Right lobe of liver (tissue), 6 donors: ENCODE measurements at places on chromosomes 16 and 17. TPM values are rescaled to one million over a fixed set of nuclear protein-coding genes. Genes with fewer than 3 reads are reported as not detected.
A peak's percentile ranks its signal among the peaks of the same experiment; 100 is the strongest.

GRCh38 chr16:10791048-10791447 is 27.5 kb downstream of the TVP23A start:
- no peaks in the 10 kb centered on the region for H3K27me3 ChIP-seq
- no peaks in the 10 kb centered on the region for H3K4me1 ChIP-seq
- no peak for DNase-seq
- no peak overlapping the region for H3K27ac ChIP-seq
- no peak overlapping the region for H3K4me3 ChIP-seq

GRCh38 chr17:82385559-82386254 is 14.1 kb downstream of the UTS2R start:
- peaks cover 19% of the 10 kb centered on the region for H3K4me1 ChIP-seq
- no peak overlapping the region for H3K4me3 ChIP-seq
- no peak overlapping the region for H3K27ac ChIP-seq
- H3K36me3 ChIP-seq = no peaks in the 10 kb centered on the region
- peak; percentile 54 for DNase-seq

GRCh38 chr17:40307001-40307730 is 1.8 kb upstream of the RARA start:
- H3K4me3 ChIP-seq = no peak overlapping the region
- H3K27ac ChIP-seq = peak overlapping the region; percentile 35
- no peaks in the 10 kb centered on the region for H3K27me3 ChIP-seq
- no peaks in the 10 kb centered on the region for H3K4me1 ChIP-seq

GRCh38 chr17:1019451-1019850 is 22.5 kb downstream of the TIMM22 start:
- H3K4me3 ChIP-seq = no peak overlapping the region
- no peaks in the 10 kb centered on the region for H3K27me3 ChIP-seq
- no peaks in the 10 kb centered on the region for H3K4me1 ChIP-seq
- no peak for DNase-seq
- no peak overlapping the region for H3K27ac ChIP-seq

GRCh38 chr16:50251375-50252081 is 14.8 kb upstream of the ADCY7 start:
- no peaks in the 10 kb centered on the region for H3K36me3 ChIP-seq
- no peaks in the 10 kb centered on the region for H3K4me1 ChIP-seq
- H3K4me3 ChIP-seq = no peak overlapping the region
- DNase-seq = no peak
- no peak overlapping the region for H3K27ac ChIP-seq

GRCh38 chr17:37744633-37744927 is 279 bp downstream of the HNF1B start:
- H3K4me3 ChIP-seq = peak overlapping the region; percentile 61
- H3K27ac ChIP-seq = peak overlapping the region; percentile 91
- H3K4me1 ChIP-seq = no peaks in the 10 kb centered on the region
- H3K36me3 ChIP-seq = no peaks in the 10 kb centered on the region
- DNase-seq = no peak
- no peaks in the 10 kb centered on the region for H3K27me3 ChIP-seq

DNA sequence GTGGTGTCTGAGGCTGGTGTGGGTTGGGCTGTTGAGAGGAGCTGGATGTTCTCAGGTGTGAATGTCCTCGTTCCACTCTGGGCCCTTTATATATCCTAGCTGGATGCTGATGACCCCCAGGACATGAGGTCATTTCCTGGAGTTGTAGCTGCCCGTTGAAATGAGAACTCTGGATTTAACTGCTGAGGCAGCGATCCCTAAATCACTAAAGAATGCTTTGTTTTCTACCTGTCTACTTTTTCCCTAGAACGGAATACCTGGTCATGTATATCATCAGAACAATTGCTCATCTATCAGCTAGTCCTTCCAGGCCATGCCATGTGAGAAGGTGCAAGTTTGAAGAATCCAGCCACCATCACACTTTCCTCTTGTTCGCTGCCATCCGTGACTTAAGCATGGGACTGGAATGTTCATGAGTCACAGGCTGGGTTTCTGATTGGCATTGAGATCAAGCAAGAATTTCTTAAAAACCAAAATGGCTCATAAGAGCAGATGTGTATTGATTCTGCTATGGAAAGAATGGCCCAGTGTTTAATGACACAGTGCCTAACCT is at the start of gene KRTAP2-3:
Gene KRTAP2-3 (minus strand): TSS at position 63 of the 553 bp plus-strand sequence. CDS start 64 bp downstream, outside the sequence.
- no peak for DNase-seq
- H3K27ac ChIP-seq = no peak within 1 kb of the TSS
- H3K4me3 ChIP-seq = no peak within 1 kb of the TSS
- H3K36me3 ChIP-seq = no peaks in the 10 kb centered on the region
- no peaks in the 10 kb centered on the region for H3K27me3 ChIP-seq
- no peaks in the 10 kb centered on the region for H3K4me1 ChIP-seq

GRCh38 chr16:89658221-89658879 is 714 bp downstream of the SPATA33 start:
- H3K36me3 ChIP-seq = no peaks in the 10 kb centered on the region
- peak overlapping the region; percentile 98 for H3K4me3 ChIP-seq
- peak overlapping the region; percentile 63 for H3K27ac ChIP-seq
- H3K4me1 ChIP-seq = no peaks in the 10 kb centered on the region
- H3K27me3 ChIP-seq = no peaks in the 10 kb centered on the region
- peak; percentile 57 for DNase-seq

DNA sequence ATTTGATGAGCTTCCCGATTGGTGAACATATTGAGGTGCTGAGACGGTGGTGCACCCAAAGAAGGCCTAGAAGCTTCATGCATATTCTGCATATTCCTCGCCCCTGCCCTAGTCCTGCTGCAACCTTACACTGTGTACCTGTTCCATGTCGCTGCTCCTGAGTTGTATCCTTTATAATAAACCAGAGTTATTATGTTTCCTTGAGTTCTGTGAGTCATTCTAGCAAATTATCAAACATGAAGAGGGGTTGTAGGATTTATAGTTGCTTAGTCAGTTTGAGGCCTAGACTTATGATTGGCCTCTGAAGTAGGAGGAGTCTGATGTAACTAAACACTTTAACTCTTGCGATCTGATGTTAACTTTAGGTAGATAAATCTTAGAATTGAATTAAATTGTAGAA is 436.8 kb downstream of the CA10 start:
- H3K4me3 ChIP-seq = no peak overlapping the region
- H3K27me3 ChIP-seq = no peaks in the 10 kb centered on the region
- no peak overlapping the region for H3K27ac ChIP-seq
- no peaks in the 10 kb centered on the region for H3K36me3 ChIP-seq
- DNase-seq = no peak

- no peaks in the 10 kb centered on the region for H3K4me1 ChIP-seq
- no peaks in the 10 kb centered on the region for H3K36me3 ChIP-seq
- no peak for DNase-seq
- no peak overlapping the region for H3K4me3 ChIP-seq
- no peaks in the 10 kb centered on the region for H3K27me3 ChIP-seq
Measured at GRCh38 chr17:18076936-18077335, 10.8 kb upstream of the DRG2 start.

- no peak overlapping the region for H3K4me3 ChIP-seq
- no peak overlapping the region for H3K27ac ChIP-seq
- peaks cover 6% of the 10 kb centered on the region for H3K4me1 ChIP-seq
- no peaks in the 10 kb centered on the region for H3K36me3 ChIP-seq
Measured at GRCh38 chr16:28859326-28859725, 4.3 kb upstream of the SH2B1 start.

DNA sequence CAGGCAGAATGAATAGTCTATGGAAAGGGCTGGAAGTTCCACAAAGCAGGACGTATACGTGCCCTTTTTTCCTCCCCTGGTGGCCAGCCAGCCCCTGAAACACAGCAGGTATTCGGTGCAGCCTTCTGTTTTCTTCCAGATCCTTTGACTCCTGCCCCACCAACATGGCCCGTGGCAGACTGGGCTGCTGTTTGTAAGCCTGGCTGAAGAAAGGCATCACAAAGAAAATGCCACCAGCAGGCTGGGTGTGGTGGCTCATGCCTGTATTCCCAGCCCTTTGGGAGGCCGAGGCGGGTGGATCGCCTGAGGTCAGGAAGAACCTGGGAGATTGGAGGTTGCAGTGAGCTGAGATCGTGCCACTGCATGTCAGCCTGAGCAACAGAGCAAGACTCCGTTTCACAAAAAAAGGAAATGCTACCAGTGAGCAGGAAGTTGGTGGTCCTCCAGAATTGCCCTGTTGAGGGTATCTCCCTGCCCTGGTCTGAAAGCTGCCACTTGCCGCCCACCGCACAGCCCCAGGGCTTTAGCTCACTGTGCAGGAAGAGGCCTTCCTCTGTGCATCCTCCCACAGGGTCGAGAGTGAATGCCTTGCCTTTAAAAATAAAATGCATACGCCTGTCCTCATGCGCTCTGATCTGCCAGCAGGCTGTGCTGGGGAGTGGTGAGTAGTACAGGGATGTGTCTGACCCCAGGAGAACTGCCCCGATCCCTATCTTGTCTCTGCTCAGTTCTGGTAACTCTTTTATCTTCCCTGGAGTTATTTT is 587.7 kb downstream of the MAF start:
- DNase-seq = no peak
- H3K4me1 ChIP-seq = no peaks in the 10 kb centered on the region
- no peak overlapping the region for H3K27ac ChIP-seq
- no peak overlapping the region for H3K4me3 ChIP-seq
- H3K36me3 ChIP-seq = no peaks in the 10 kb centered on the region
- no peaks in the 10 kb centered on the region for H3K27me3 ChIP-seq

DNA sequence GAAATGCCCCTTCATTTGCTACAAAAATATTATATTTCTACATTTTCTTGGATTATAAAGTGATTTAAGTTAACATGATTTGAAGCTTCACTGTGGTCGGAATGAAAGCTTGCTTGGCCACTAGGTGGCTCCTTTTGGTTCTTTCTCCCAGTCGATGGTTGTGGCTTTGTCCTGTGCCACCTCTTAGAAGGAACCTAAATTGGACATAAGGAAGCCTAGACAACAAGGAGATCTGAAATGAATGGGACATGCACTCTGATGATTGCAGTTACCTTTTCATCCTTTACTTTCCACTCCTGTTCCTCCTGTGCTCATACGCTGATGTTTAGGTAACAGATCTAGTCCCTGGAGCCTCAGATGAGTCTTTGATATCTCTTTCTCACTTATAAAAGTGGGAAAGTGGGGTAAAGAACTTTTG is 39.2 kb downstream of the FTO start:
- no peaks in the 10 kb centered on the region for H3K27me3 ChIP-seq
- no peaks in the 10 kb centered on the region for H3K36me3 ChIP-seq
- no peaks in the 10 kb centered on the region for H3K4me1 ChIP-seq
- H3K27ac ChIP-seq = no peak overlapping the region
- no peak overlapping the region for H3K4me3 ChIP-seq
- DNase-seq = no peak

- DNase-seq = no peak
- no peak overlapping the region for H3K27ac ChIP-seq
Measured at GRCh38 chr17:63494300-63494928, 17.6 kb downstream of the ACE start.

- no peak overlapping the region for H3K4me3 ChIP-seq
- H3K27me3 ChIP-seq = no peaks in the 10 kb centered on the region
- no peak overlapping the region for H3K27ac ChIP-seq
- no peaks in the 10 kb centered on the region for H3K4me1 ChIP-seq
- no peaks in the 10 kb centered on the region for H3K36me3 ChIP-seq
Measured at GRCh38 chr16:78163772-78164670, 64.6 kb downstream of the WWOX start.

DNA sequence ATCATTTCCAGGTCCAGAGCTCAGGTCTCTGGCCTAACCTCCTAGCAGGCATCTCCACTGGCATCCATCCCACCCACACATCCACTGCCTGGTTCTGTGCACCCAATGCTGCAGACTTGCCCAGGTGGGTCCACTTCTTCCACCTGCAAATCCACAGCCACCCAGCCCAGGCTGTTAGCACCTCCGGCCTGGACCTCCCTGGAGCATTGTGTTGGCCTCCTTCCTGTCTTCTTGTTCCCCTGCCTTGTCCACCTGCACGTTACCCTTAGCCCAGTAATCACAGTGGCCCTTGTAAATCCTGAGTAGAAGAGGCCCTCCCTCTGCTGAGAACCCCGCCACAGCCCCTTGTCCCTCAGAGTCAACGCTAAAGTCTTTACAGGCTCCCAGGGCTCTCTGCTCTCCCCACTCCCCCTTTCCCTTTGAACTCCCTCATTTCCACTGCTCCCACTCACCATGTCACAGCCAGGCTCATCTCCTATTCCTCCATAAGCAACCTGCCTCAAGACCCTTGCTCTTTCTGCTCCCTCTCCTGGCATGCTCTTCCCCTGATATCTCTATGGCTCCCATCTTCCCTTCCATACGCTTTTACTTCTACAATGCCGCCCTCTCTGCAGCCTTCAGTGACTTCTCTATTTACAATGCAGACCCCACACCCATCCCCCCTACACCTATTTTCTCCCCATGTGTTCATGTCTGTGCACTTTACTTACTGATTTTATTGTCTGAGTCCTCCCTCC is 288.8 kb downstream of the FOXL1 start:
- H3K27ac ChIP-seq = no peak overlapping the region
- DNase-seq = no peak
- H3K4me1 ChIP-seq = no peaks in the 10 kb centered on the region
- H3K27me3 ChIP-seq = no peaks in the 10 kb centered on the region
- H3K36me3 ChIP-seq = no peaks in the 10 kb centered on the region
- no peak overlapping the region for H3K4me3 ChIP-seq

GRCh38 chr16:17204206-17204605 is 266.6 kb downstream of the XYLT1 start:
- H3K4me1 ChIP-seq = no peaks in the 10 kb centered on the region
- no peaks in the 10 kb centered on the region for H3K27me3 ChIP-seq
- no peak overlapping the region for H3K4me3 ChIP-seq
- H3K36me3 ChIP-seq = no peaks in the 10 kb centered on the region

GRCh38 chr16:8686031-8686621 is 11.7 kb downstream of the ABAT start:
- peak overlapping the region; percentile 52 for H3K27ac ChIP-seq
- H3K36me3 ChIP-seq = no peaks in the 10 kb centered on the region
- H3K4me1 ChIP-seq = peaks cover 32% of the 10 kb centered on the region

DNA sequence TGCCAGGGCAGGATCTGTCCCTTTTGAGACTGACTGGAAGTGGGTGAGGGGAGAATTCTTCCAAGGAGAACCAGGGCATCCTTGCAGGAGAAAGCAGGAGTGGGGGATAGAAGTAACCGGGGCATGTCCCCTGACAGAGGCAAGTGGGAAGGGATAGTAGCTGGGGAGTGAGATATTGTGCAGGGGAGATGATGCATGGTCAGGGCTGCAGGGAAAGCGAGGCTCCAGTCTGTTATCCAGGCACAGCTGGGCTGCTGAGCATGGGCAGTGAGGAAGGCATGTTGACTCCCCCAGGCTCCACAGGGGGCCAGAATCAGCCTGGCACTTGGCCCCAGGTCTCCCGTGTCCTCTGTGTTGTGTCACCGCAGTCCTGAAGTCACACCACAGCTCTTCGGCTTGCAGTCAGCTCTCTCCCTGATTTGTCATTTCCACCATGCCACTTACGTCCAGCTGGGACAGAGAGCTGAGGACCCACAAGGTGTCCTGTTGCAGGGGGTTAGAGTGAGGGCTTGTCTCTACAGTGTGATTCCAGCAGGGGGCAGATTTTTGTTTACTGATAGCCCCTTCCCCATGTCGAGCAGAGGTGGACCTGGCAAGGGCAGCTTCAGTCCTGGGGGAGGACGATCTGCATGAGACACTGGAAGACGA is 40.9 kb downstream of the B9D1 start:
- H3K27me3 ChIP-seq = no peaks in the 10 kb centered on the region
- H3K27ac ChIP-seq = no peak overlapping the region
- no peak for DNase-seq
- H3K36me3 ChIP-seq = no peaks in the 10 kb centered on the region

Gene UNC13D
- total RNA-seq = 11.9 TPM

Gene HBA2
- 27.6 TPM for total RNA-seq

Gene ATP1B2
- total RNA-seq = 0.43 TPM

Gene IGFALS
- total RNA-seq = 73.0 TPM
